ENCODE measurements at places on chromosomes 5 and 9.

DNA sequence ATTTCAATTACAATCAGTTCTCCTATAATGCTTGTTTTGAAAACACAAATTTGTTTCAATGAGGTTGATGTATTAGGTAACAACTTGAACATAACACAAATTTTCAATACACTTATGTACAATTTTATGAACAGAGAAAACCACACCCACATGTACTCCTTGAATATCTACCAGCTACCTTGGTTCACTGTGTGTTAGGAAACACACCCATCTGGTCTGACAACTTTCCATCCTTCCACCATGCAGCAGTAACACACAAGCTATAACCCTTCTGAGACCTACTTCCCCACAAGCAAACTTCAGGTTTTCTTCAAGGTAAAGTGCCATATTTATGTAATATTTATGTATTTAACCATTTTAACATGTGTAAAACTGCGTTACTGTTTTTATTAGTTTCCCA, 36.4 kb upstream of the UBQLN1 start:
- DNase-seq = no peak

DNA sequence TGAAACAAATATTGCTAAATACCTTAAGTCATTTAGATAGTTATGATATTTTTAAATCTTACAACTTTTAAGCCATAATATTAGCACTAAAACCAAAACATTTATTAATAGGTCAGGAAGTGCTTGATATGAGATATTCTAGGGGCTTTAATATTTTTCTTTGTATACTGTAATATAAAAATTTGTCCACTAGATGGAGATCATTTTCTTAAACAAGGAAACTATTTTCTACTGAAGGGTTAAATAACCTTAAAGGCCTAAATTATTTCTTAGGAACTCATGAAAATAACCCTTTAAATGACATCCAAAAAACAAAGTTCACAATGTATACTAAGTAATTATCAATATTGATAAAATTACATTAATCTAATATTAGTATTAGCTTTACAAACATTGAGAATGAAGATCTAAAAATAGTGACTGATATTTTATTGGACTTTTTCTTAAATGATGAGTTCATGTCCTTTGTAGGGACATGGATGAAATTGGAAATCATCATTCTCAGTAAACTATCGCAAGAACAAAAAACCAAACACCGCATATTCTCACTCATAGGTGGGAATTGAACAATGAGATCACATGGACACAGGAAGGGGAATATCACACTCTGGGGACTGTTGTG, 635.7 kb downstream of the RAB3C start:
- DNase-seq = no peak

DNA sequence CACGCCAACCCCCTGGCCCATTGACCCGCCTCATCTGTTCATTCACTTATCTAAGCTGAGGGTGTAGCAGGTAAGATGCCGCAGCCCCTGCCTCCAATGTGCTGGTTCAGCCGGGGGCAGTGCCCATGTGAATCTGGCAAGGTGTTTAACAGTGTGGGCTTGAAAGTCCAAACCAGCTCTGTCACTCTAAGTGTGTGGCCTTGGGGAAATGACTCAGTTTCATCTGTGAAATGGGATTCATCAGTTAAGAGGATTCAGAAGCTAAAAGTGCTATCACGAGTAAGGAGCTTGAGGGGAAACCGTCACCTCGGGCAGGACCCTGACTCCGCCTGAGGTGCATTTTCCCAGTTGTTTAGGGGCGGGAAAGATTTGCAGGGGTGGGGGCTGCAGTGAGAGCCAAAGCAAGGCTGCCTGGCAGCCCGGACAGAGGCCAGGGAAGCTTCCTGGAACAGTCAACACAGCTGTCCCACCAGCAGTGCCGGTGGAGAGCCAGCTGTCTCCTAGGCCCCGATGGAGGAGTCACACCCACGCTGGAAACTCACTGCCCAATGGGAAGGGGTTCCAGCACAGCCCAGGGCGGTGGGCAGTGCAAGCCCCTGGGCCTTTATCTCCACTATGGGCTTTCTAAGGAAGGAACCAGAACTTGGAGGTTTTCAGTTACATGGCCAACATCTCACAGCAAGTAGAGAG, 9.7 kb upstream of the URM1 start:
- DNase-seq = no peak

DNA sequence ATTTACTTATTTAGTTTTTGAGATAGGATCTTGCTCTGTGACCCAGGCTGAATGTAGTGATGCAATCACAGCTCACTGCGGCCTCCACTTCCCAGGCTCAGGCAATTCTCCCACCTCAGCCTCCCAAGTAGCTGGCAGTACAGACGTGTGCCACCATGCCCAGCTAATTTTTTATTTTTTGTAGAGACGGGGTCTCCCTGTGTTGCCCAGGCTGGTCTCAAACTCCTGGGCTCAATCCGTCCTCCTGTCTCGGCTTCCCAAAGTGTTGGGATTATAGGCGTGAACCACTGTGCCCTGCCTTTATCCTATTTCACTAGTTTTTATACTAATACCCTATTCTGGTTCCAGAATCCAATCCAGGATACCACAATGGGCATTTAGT, 6.8 kb downstream of the RPS14 start:
- no peak for DNase-seq

- DNase-seq = no peak
Measured at GRCh38 chr9:76901801-76902200, 4.1 kb downstream of the PRUNE2 start.

DNA sequence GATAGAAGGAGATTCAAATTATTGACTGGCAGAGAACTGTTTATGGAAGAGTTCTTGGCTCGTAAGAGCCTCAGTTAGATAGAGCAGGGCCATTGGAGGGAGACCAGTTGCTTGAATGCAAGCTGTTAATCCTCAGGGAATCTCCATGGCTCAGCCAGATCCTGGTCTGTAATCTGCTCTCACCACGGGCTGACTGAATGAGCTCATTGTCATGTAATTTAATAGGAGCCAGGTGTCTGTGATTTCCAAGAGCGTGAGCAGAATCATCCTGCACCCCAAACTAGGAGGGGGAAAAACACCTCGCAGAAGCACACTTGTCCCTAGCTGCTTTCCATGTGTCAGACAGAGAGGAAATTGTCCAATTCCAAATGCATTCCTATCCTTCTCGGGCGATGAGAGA, 19.1 kb upstream of the KCNMB1 start:
- DNase-seq = no peak

- no peak for DNase-seq
Measured at GRCh38 chr5:149297340-149298025, 25.8 kb downstream of the AFAP1L1 start.

GRCh38 chr5:141815796-141816180, 62.4 kb downstream of the PCDH1 start:
- DNase-seq = no peak

- DNase-seq = no peak
Measured at GRCh38 chr9:13651969-13652663, 372.6 kb upstream of the MPDZ start.

DNA sequence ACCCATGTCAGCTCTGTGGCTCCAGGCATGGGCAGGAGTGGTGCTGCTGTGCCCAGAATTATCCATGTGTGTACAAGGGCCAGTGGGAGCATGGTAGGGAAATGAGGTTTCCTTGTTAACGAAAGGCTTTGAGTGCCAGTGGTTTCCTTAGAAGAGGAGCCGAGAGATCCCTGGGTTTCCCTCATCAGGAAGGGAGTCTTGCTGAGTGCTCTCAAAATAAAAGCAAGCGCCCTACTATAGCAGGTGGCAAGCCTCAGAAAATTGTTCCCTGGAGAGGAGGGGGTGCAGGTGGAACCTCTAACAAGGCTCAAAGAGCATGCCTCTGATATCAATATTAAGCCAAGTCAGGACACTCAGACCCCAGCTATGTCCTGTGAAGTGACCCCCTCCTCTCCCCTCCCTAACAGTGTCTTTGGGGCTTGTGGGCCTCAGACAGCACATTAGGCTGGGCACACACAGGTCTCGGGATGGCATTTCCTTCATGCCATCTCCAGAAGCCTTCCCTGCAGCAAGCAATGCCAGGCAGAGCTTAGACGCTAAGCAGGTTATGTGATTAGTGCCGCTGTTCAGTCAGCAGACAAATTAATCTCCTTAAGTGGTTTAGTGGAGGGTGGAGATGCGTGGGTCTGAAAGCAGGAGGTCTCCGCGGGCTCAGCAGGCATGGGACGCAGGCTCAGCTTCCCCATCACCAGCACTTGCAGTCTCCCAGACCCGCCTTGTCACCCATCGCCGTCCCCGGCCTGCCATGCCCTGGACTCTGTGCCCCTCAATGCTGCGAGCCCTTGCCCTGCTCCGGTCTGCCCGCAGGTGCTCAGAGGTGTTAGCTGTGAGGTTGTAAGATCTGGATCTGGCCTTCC, 60.0 kb upstream of the RARS1 start:
- DNase-seq = no peak

GRCh38 chr5:42877431-42877830, 65.7 kb upstream of the SELENOP start:
- DNase-seq = no peak

DNA sequence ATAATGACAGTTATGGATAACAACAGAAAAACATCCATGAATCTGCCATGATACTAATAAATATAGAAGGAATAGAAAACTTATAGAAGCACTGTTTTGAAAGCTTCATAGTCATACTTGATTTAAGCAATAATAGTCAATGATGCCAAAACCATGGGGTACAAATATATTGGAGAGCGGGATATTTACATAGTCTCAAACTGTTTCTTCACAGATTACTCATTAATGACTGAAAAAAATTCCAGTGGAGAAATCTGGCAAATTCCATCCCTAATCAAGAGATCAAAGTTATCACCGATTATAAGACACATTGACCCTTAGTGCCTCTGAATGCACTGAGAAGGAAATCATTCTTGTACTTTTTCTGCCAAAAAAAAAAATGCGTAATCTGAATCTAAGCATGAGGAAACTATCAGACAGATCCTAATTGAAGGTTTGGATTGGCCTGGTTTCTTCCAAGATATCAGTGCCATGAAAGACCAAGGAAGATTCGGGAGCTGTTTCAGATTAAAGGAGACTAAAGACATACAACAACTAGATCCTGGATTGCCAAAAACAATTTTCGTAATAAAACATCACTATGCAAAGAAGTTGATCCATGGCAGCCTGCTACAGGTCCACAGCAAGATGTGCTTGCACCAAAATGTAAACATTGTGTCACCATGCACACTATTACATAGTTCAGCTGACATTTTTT, 106.2 kb downstream of the GOLPH3 start:
- DNase-seq = no peak

- no peak for DNase-seq
Measured at GRCh38 chr9:14188538-14188937, 125.4 kb downstream of the NFIB start.

- no peak for DNase-seq
Measured at GRCh38 chr5:14829396-14829795, 42.2 kb downstream of the ANKH start.

DNA sequence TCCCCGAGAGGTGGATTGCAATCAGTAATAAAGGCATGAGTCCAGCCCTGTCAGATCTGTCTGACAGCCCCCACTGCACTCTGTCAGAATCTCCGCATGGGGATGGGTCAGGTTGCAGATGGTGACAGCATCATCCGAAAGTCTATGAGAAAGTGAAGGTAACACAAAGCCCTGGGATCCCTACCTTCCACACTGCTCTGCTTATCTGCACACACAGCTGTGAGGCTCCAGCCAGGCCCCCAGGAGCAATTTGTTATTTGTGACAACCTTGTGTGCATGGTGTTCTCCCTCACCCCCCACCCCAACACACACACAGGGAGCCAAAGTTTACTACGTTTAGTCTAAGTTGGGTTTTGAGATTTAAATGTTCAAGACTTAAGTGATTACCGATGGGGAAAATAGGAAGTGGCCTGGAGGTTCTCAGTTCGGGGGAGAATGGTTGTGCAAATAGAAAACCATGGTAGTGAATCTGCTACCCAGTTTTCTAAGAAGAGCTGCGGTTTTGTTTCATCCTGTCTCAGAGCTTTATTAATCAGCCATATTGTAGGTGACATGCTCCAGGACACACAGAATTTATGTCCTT, 92.7 kb downstream of the SV2C start:
- no peak for DNase-seq

GRCh38 chr5:141135030-141135717, at the start of gene PCDHB5:
TSS of gene PCDHB5 (plus strand) at chr5:141135206. CDS start at chr5:141135435, 229 bp downstream.
- DNase-seq = no peak

GRCh38 chr9:133612816-133613215, 3.6 kb upstream of the FAM163B start:
- no peak for DNase-seq

DNA sequence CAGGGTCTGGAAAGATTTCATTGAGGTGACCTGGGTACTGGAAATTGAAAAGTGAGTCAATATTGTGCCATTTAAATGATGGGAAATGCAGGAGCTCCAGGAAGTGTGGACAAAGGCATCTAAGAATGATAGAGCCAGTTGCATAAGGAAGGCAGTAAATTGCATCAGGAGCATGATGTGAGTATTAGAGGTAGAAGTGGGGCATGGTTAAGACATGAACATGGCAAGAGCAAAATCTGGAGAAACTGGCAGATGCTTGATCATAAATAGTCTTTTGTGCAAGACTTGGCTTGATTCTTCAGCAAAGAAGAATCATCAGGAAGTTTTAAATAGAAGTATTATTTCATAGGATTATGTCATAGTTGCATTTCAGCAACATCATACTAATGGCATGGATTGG, 157.4 kb upstream of the PUM3 start:
- no peak for DNase-seq

- DNase-seq = no peak
Measured at GRCh38 chr9:116821633-116822229, 134.6 kb downstream of the TRIM32 start.

DNA sequence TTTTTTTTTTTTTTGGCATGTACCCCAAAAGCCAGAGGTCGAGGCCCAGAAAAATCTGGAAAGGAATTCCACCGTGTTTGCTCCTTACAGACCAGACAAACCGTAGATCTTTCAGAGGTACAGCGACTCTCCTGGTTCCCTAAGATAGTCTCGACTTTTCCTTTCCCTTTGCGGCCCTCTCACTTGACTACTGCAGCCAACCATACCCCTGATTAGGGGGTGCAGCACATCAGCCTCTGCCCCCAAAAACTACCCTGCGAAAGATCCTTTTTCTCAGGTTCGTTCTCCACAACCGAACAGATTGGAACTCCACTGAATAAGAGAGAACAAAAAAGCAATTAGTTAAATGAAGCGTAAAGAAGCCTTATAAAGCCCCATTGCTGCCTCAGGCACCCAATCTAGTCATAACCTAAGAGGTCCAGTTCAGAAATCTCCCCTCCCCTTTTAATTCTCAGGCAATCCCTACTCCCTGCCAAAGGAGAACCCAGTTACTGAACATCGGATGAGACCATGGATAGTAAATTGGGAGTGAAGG, 379 bp upstream of the TICAM2 start:
- no peak for DNase-seq

- no peak for DNase-seq
Measured at GRCh38 chr5:31924005-31924404, 250.1 kb downstream of the GOLPH3 start.
